ENCODE measurements at places on chromosomes 5 and 9.

DNA sequence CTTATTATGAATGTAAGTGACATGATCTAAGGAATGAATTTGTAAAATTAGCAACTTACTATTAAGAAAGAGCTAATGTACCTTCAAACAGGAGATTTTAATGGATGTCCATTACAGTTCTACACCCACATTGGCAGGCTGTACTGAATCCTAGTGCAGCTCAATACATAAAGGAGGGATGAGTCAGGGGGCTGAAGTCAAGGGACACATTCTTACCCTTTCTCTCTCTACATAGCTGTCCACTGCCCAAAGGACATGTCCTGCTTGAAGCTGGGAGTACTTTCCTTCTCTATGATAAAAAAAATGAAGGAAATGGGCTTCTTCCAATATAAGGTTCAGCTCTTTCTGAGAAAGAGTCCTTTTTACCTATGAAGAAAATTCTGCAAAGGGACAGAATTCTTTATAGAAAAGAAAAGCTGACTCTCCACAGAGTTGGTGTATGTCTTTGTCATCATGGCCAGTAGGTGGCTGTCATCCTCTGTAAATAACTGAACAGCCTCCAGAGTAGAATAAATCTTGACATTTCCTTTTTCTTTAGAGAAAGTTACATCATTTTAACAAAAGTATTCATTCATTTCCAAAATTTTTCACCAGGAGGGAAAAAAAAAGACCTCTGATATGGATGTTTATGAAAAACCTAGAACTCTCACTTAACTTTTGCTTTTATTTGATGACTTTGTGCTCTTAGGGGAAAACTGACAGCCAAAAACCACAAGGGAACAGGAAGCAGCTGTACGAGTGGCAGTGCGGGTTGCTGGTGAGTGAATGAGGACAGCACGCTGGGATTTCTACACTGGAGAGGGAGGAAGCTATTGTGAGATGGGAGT lies 13.1 kb upstream of the IFNA14 start:
- DNase-seq, result peak; percentile 45

GRCh38 chr9:74642376-74642775 lies 145.2 kb downstream of the RORB start:
- DNase-seq, result no peak

GRCh38 chr5:34571677-34572041 lies 84.5 kb upstream of the RAI14 start:
- peak; percentile 76 for DNase-seq

DNA sequence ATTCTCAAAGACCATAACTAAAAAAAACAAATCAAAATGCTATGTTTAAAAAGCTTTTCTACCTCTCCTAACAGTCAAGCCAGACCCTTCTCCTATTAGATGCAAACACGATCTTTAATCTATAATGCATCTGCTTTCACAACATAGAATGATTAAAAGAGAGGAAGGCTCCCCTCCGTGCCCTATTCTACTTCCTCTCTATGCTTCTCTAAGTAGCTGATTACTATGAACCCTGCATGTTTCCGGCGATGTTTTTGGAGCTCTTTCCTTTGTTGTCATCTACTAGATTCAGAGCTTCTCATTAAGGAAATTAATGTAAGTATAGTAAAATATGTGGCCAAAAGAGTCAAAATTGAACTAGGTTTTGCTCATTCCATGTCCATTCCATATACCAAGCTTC lies 29.2 kb upstream of the CEP120 start:
- DNase-seq, result no peak

GRCh38 chr5:168314735-168315411 lies 23.4 kb downstream of the WWC1 start:
- DNase-seq, result peak; percentile 93

GRCh38 chr5:89396278-89396954 lies 513.4 kb upstream of the MEF2C start:
- DNase-seq, result peak; percentile 8

GRCh38 chr5:99032234-99033013 lies 103.6 kb upstream of the CHD1 start:
- DNase-seq, result peak; percentile 79

DNA sequence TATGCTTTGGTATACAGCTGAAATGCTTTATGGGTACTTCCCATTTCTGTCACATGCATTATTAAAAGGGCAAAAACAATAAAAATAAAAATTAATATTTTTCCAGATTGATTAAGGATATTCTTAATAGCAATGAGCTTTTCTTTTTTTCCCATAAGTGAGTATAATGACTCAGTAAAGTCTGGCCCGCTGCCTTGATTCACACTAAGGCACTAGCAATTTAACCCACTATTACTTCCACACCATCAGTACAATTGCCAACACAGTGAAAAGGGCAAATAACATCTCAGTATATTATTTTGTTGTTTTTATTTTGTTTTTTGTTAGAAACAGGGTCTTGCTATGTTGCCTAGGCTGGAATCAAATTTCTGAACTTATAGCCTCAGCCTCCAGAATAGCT lies 150.1 kb downstream of the RNF180 start:
- DNase-seq, result no peak

DNA sequence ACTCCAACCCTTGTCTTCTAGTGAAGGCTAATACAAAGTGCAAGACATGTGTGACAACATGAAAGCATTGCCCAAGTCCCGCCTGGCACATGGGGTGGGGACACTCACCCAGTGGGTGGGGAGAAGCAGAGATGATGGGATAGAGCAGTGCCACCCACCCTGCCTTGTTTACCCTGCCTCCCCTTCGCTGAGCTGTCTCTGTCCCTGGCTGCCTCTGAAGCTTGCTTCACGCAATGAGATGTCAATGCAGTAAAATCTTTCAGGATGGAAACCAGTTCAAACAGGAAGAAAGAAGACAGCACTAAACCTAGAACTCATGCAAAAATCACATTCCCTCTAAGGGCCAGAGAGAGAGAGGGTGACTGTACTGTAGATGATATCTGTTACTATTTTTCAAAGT lies 148.0 kb downstream of the INSYN2B start:
- no peak for DNase-seq

DNA sequence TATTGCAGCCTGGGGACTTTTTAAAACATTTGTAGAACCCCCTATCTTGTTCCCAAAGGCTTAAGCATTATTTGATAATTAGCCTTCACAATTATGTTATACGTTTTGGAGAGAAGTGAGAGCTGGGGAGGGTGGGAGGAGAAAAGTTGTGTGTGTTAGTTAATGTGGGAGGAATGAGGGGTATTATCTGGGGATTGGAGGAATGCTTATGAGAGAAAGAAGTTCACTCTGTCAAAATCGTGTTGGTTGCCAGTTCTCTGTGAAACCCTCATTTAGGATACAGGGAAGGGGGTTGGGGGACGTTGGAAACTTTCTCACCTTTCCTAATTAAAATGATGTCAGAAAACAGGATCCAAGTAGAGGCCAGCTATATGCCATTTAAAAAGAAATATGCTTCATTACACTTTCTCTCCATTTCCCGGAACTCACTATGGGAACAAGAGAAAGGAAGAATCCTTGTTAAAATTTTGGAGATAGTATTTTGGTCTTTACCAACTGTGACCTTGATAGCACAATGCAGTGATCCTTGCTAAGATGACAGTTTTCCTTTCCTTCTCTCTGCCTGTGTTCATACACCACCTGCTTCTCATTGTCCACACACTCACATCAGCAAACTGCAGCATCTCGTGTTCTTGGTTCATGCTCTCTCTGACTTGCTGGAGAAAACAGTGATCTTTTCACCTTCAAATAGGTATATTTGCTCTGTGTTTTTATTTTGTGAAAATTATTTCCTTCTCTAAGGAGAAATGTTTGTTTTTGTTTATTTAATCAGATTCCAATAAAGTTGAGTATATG lies 336.7 kb upstream of the CLINT1 start:
- DNase-seq, result no peak

DNA sequence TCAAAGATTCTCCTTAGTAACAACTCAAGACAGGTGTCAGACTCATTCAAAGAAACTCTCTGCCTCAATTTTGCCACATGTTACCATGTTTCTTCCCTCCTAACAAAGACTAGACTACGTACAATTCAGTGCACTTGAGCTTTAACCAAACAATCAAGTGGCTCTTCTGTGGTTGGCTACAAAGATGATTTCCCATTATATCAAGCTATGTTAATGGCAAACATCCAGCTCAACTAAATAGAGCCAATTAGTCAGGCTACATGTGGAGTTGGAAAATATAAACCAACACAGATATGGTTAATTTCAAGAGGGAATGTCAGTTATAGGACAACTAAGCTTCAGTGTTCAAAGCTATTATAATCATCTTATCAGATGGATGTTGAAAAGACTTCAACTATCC lies 29.2 kb upstream of the ADRA1B start:
- no peak for DNase-seq

DNA sequence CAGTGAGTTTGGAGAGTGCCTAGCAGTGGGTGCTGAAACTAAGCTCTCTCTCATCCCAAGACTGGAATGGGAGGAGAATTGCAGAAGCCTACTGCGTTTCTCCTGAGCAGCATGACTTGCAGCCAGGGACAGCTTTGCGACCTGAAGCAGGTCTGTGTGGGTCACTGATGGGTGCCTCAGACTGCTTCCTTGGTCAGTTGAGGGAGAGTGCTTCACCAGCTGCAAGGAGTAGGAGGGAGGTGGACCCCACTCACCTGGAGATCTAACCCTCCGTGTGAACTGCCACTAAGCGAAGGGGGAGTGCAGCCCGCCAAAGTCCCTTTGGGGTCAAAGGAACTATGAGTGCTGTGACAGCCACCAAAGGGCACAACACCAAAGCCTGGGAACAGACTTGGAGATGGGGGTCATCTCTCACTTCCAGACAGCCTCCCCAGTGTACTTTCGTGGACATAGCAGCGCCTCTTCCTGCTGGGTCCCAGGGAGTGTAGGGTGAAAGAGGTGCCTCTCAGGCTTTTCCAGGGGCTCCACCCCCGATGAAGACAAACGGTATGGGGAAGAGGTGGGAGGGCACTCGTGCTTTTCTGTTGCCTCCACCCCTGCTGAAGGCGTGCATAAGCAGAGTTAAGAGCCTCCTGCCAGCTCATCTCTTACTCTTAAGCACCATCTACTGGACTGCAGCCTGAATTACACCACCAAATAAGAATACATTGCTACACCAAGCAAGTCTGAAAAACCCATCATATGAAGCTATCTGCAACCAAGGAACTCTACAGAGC lies 34.3 kb upstream of the MACIR start:
- DNase-seq, result peak; percentile 80

DNA sequence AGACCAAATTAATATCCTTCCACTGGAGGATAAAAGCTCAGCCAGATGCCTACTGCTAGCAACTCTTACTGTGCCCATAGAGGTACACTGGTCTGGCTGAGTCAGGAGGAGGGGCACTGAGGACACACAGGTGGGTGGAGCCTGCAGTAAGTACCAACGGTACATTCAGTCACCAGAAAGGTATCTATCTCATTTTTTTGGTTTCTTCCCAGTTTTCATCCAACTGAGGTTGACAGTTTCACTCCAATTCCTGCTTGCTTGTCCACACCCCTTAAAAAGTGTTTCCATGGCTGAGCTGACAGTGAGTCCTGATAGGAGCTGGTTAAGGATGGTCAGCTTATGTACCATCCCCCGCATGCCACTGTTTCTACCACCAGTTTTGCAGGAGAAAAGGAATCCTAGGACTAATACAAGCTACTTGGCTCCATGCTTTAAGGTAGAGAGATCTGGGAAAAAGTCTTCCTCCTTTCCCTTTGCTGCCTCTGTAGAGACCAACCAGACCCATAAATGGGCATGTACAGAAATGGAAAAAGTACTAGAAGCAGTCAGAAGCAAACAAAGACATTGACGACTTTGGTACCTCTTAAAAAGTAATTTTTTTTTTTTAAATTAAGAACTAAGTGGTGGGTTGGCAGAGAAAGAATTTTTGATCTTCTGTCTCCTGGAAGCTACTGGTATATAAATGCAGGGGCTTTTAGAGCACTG lies 3.2 kb downstream of the ELL2 start:
- DNase-seq, result peak; percentile 74

- DNase-seq, result no peak
These were observed 394.0 kb downstream of the DMRTA1 start for GRCh38 chr9:22840641-22841040.

DNA sequence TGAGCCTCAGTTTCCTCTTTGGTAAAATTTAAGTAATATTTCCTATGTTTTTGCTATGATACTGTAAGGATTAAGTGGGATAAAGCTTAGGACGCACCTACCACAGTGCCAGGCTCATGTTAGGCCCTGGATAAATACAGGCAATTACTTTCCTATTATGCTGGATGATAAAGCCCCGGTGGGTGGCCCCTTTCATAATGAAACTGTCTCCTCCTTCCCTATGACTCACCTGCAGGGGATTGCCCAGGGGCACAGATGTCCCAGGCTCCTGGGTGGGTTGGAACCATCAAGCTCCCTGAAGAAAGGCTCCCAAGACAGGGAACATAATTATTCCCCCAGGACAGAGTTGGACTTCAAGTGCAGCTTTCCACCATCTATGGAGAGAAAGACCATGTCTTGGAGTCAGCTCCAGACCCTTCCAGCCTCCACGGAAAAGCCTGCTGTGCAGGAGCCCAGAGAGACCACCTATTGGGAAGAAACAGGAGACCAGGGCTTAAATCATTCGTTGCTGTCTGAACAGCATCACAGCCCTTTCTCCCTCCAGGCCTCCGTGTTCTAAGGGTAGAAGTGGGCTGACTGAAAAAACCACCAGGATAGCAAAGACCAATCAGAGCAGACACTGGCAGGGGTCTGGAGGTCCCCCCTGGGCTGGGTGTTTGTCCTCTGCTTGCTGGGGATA lies 43.2 kb upstream of the FOXE1 start:
- peak; percentile 53 for DNase-seq

- no peak for DNase-seq
These were observed 576 bp downstream of the ALDOB start for GRCh38 chr9:101434998-101435397.

GRCh38 chr9:38208206-38208901 lies 139.3 kb upstream of the SHB start:
- peak; percentile 94 for DNase-seq

GRCh38 chr9:136326061-136326760 lies 1.1 kb upstream of the GPSM1 start:
- DNase-seq, result no peak

Measured in epithelial cell of esophagus (primary cell).